ENCODE measurements at places on chromosomes 3 and 15.

DNA sequence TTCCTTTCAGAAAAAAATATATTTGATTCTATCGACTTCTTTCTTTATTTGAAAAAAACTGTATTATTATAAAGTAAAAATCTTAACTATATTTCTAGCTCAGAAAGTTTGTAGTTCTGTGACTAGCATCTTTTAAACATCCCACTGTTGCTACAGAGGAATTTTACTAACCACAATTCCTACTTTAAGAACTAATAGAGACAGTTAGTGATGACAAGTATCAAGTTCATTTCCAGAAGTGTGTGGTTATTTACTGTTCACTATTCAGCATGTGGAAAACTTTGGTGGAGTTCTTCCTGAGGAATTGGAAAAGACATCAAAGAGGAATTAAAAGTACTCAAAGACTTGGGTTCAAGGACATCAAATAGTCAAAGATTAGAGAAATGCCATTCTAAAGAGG lies 524.1 kb upstream of the CBLB start:
- DNase-seq: no peak

DNA sequence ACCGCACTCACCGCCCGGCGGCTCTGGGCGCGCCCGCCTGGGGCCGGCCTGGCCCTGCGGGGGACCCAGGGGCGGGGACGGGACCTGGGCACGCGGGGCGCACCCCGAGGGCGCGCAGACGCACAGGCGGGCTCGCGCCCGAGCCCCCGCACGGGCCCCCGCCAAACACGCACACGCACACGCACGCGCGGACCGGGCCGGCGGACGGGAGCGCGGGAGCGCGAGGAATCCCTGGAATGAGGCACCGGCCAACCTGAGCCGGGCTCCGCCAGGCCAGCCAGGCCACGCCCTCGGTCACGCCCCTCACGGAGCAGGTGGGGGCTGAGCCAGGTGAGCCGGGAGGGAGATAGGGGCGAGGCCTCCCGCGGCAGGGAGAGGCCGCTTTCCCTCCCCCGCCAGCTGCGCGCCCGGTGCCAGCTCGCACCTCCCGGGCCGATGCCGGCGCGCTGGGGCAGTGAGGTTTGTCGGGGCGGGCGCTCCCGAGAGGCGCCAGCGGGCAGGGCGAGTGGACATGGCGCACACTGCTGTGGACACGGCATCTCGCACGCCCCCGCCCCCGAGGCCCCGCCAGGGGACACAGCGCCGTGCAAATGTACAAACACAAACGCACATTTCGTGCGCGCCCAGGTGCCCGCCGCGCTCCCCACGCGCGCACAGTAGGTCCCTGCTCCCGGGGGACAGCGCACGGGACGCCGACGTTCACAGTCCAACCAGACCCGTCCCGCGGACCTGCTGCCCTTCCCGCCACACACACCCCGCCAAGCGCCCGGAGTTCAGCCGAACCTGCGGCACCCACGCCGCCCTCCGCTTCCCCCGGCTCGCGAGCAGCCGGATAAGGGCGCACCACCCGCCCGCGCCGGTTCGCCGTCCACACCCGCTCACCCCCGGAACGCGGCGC lies 75.9 kb upstream of the VGLL4 start:
- DNase-seq: peak; percentile 52

DNA sequence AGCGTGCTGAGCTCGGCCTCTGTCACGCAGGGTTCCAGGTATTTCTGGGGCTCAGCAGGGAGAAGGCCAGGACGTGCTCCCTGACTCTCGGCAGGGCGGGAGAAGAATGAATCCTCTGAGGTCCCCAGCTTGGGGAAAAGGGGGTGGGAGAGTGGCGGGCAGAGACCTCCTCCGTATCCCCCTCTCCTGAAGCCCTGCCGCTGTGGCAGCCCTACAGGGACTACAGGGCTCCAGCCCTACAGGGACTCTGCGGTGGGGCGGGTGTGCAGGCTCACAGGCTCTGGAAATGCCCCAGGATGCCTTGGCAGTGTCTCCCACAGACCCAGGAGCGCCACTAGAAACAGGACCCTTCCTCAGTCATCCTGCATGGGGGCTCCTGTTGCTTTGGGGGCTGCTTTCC lies 46.2 kb downstream of the HMCES start:
- DNase-seq: no peak

- no peak for DNase-seq
Observed at GRCh38 chr15:28786521-28786920, 61.9 kb downstream of the GOLGA6L7 start.

DNA sequence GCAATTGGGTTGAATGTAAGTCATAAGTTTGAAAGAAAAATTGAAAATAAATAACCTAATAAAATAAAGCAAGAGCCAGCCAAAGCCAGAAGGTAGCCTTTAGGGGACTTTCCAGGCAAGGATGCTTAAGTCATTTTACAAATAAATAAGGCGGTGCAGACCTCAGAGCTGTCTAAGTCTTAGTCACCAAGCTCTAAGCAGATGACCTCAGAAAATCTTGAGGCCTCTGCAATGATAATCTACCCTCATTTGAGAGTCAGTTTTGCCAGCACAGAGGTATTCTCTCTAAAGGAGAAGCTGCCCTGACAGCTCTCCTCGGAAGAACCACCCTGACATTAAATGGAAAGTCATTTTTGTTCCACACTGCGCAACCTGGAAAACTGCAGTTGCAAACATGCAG lies 113.9 kb downstream of the OXNAD1 start:
- DNase-seq: no peak

GRCh38 chr3:104768886-104769285 lies 597.8 kb upstream of the ALCAM start:
- DNase-seq: no peak

GRCh38 chr3:125042725-125043406 lies 12.9 kb downstream of the HEG1 start:
- no peak for DNase-seq

DNA sequence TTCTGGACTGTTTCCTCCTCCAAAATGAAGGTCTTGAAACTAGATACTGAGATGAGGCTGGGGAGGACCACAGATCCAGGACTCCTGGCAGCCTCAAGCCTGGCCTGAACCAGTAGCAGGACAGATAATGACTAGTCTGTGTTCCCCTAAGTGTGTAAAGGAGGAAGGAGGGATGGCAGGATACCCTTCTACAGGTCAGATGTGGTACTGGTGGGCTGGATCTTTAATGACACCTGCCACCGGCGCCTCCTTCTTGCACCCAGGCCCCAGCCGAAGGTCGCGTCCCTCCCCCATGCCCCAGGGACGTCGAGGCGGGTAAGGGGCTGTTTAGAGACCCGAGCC lies 556 bp downstream of the USP19 start:
- DNase-seq: no peak
